A673 (cell line): ENCODE measurements at places on chromosomes 11 and 22. TPM values are rescaled to one million over a fixed set of nuclear protein-coding genes. Genes with fewer than 3 reads are reported as not detected.

GRCh38 chr22:27874185-27874584 lies 44.9 kb downstream of the PITPNB start:
- DNase-seq = no peak

The ARHGAP1 gene
- total RNA-seq = 89.3 and 92.8 TPM in 2 replicates

The SELENOM gene
- total RNA-seq = 3.2 and 5.0 TPM in 2 replicates

- no peak for DNase-seq
Observed at GRCh38 chr11:63767267-63767564, 1.4 kb downstream of the ZFTA start.

The CHCHD10 gene
- 117 and 128 TPM in 2 replicates for total RNA-seq

- DNase-seq = peak; percentile 80
Observed at GRCh38 chr11:111635706-111636045, 33.4 kb downstream of the SIK2 start.

DNA sequence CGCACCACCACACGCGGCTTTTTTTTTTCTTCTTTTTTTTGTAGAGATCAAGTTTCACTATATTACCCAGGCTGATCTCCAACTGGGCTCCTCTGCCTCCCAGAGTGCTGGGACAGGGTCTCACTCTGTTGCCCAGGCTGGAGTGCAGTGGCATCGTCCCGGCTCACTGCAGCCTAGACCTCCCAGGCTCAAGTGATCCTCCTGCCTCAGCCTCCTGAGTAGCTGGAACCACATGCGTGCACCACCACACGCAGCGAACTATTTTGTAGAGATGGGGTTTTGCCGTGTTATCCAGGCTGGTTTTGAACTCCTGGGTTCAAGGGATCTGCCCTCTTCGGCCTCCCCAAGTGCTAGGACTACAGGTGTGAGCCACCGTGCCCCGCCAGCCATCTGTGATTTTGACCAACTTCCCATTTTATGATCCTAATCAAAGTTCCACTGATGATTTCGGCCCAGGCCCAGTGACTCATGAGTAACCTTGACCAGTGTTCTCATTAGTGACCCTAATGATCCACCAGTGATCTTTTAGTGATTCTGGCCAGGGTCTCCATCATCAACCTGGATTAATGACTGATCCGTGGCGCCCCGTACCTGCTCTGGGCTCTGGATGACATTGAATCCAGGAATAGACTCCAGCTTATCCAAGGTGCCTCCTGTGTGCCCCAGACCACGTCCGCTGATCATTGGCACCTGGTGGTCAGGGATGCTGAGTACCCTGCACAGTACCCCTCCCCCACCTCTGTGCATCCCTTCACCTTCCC lies 1.7 kb downstream of the TYMP start:
- no peak for DNase-seq
